ENCODE measurements at places on chromosomes 1 and 21.
A peak's percentile ranks its signal among the peaks of the same experiment; 100 is the strongest.

- DNase-seq: no peak
These were observed 8.5 kb upstream of the MTMR11 start for GRCh38 chr1:149945206-149945605.

DNA sequence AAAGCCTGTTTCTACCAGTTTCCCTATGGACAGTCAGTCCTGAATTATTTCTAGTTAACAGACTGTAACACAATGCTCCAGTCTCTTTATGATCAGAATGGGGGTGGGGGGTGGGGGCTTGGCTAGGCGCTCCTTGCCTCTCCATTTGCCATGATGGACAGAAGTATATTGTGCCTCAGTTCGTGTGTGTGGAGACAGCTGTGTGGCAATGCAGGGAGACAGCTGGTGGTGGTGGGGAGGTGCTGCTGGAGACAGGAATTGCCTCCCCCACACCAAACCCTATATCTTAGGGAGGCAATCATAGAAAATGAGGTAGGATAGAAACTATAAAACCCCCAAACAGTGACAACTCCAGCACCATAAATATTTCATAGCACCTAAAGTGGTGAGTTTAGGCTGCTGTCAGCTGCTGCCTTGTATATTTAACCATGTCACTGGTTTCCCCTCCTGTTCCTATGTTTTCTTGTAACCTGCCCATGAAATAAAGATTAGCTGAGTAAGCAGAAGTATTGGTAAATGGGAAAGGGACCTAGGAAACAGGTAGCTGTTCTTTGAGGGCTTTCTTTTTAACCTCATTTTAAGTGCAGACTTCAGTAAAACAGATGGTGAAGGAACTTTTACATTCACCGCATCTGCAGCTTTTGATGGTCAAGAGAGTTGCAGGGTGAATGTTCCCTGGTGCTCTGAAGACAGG lies 3.4 kb downstream of the PLXNA2 start:
- peak; percentile 30 for DNase-seq

DNA sequence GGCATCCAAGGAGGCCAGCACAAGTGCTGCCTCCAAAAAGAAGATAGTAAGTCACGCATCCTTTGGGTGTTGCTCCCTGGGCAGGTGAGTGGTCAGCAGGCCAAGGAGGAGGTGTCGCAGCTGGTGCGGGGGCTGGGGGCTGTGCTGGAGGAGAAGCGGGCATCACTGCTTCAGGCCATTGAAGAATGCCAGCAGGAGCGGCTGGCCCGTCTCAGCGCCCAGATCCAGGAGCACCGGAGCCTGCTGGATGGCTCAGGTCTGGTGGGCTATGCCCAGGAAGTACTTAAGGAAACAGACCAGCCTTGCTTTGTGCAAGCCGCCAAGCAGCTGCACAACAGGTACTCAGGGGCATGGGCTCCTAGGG lies 4.3 kb downstream of the TRIM46 start:
- no peak for DNase-seq

- DNase-seq: no peak
These were observed 84.6 kb downstream of the ADGRL2 start for GRCh38 chr1:81885291-81885690.

DNA sequence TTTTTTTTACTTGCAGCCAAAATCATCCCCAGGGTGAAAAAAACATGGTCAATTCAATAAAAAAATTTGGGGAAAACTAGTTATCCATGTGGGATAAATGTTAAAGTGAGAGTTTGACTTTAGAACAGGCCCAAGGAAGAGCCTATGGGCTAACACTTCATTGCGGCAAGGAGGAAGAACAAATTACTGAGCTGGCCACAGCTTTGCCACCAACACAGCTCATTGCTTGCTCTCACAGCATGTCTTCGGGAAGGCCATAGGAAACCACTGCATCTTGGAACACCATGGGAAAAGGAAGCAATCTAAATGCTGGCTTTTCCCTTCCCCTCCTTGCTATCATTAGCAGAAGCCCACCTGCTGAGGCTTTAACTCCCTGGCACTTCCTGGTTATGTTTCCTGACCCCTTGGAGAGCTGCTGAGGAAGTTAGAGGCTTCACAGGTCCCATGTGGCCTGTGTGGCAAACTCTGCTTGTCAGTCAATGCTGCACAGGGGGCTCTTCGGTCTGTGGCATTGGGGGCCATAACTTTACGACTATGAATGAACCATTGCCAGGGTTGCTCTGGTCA lies 86.0 kb downstream of the SLC25A24 start:
- no peak for DNase-seq

DNA sequence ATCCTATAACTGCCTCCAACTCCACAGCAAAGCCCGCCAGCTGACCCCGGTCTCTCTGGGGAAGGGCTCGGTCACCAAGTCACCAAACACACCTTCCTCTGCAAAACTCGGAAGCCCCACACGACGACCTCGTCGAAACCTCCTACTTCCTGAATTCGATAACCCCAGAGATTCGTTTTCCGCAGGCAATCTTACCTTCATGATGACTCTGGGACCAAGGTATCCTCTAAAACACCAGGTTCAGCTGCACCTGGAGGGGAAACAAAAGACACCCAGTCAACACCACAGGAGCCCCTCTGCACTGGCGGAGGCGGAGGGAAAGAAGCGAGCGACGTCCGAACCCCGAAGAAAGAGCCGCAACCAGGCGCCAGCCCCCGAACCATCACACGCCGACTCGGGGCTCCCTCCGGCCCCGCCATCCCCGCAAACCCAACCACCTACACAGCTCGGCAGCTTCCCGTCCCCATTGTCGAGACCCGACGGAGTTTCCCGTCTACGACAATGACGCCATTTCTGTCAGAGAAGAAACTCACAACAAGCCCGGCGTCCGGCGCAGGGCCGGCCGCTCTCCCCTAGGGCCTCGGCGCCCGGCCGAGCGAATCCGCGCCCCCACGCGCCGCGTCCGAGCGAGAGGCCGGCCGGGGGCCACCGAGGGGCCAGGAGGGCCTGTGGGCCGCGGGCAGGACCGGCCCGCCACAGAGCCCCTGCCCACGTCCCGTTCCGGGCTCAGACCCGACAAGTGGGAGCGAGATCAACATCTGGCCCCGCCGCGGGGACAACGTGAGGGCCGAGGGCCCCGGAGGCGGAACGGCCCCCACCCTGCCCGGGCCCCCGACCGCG lies 1.0 kb downstream of the ARID4B start:
- peak; percentile 72 for DNase-seq

DNA sequence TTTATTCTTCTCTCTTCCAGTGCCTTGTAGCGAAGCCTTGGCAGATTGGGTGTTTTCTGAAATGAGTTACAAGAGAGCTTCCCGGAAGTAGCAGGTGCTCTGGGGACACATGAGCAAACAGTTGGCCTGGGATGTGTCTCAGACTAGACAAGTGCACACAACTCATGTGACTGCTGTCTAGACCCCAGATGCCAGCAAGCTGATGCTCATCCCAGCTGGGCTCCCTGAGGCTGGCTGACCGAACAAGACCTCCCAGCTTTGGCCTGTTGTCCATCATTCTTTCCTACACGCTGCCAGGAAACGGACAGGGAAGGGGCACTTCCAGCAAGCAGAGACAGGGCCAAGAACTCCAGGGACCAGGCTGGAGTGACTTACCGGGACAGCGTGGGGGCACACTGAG lies 18.7 kb upstream of the CSF1 start:
- no peak for DNase-seq

DNA sequence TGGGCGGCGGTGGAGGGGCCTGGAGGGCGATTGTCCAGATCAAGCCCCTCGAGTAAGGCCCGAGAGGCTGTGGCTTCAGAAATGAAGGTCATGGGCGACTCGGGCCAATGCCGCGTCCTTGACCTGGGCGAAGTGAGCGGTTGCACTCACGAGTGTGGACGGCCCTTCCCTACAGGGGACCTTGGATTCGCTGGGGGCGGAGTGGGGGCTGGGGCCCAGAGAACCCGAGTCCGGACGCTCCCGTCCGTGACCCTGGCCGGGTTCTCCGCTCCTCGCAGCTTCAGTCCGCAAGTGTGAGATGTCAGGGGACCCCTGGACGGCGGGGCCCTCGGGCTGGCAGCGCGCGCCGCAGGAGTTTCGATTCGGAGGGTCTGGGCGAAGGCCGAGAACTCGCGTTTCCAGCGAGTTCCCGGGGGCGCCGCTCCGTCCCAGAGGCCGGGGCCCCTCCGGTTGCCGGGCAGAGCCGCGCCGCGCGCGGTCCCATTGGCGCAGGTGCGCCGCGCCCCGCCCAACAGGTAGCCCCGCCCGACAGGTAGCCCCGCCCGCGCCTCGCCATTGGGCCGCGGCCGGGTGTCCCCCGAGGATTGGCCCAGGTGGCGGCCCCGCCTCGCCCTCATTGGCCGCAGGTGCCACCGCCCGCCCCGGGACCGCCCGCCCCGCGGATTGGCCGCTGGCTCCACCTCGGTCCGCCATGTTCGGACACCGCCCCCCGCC lies at the start of gene PRKCZ:
Gene PRKCZ, plus strand, starts transcription at position 694 of the 714 bp plus-strand sequence. CDS start 220 bp downstream, outside the sequence.
- peak; percentile 78 for DNase-seq

GRCh38 chr1:45410850-45411509 lies 70.7 kb upstream of the MUTYH start:
- DNase-seq: no peak

- no peak for DNase-seq
These were observed 18.0 kb downstream of the KLHL12 start for GRCh38 chr1:202908998-202909397.

- no peak for DNase-seq
These were observed 59.0 kb downstream of the BRINP2 start for GRCh38 chr1:177229781-177230180.

GRCh38 chr21:46423546-46424038 lies 35.1 kb upstream of the DIP2A start:
- no peak for DNase-seq

DNA sequence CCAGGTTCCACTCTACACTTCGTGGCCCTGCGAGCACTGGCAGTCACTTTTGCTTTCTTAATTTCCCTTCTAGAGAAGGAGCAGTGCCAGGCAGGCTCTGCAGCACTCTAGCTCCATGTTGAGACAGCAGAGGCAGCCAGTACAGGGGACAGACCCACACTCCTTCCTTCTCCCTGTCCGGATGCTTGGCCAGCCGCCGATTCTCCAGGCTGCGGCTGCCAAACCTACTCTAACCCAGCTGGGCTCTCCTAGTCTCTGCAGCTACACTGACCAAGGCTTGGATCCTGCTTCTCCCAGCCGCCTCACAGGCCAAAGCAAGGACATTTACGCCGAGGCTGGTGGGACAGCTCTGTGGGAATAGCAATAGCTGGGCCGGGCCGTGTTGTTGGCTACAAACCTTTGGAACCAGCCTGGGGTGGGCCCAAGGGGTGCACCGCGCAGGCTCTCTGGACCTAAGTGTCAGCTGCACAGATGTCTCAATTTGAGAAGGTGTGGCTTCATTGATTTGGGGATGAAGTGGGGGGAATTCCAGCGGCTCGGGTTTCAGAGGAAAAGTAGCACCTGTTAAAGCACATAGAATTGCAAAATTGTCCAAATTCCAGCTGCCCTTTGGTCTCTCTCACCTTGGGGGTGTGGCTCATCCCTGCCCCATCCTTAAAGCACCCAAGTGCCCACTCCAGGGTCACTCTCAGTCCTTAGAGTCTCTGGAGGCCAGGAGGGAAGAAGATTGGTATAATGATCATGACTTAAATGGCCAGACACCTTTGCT lies 3.2 kb downstream of the BARHL2 start:
- DNase-seq: no peak

GRCh38 chr1:29697391-29697780 lies 461.1 kb downstream of the PTPRU start:
- no peak for DNase-seq

- no peak for DNase-seq
These were observed 5.0 kb downstream of the NOS1AP start for GRCh38 chr1:162074276-162075005.

GRCh38 chr1:234772345-234773147 lies 162.6 kb upstream of the IRF2BP2 start:
- peak; percentile 86 for DNase-seq

DNA sequence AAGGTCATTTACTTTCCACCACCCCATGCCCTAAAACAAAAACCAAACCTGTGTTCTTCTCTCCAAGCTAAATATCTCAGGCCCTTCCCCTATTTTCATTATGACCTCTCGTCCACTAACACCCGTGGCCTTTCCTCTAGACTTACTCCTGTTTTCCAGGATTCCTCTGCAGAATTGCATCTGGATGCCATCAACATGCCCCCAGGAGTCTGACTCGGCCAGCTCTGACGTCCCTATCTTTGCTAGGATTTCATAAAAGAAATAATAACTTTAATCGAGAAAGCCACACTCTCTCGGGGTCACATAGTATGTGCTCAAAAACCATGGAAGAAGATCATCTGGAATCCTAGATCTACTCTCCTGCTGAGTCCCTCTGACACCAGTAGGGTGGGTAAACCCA lies 13.5 kb downstream of the FAM89A start:
- DNase-seq: no peak

GRCh38 chr1:84803604-84804003 lies 89.4 kb downstream of the LPAR3 start:
- no peak for DNase-seq

DNA sequence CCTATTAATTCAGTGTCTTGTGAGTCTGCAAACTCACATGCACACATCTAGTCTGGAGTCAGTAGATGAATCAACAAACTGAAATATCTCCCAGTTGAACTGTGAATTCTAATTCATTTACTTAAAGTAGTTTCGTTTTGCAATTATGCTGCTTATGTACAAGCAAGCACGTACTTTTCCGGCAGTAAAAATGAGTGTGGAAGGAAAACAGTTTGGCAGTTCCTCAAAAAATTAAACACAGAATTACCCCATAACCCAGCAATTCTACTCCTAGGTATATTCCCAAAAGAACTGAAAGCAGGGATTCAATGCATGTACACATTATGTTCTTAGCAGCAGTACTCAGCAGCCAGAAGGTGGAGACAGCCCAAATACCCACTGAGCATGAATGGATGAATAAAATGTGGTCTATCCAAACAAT lies 49.3 kb downstream of the GNB1 start:
- DNase-seq: no peak

DNA sequence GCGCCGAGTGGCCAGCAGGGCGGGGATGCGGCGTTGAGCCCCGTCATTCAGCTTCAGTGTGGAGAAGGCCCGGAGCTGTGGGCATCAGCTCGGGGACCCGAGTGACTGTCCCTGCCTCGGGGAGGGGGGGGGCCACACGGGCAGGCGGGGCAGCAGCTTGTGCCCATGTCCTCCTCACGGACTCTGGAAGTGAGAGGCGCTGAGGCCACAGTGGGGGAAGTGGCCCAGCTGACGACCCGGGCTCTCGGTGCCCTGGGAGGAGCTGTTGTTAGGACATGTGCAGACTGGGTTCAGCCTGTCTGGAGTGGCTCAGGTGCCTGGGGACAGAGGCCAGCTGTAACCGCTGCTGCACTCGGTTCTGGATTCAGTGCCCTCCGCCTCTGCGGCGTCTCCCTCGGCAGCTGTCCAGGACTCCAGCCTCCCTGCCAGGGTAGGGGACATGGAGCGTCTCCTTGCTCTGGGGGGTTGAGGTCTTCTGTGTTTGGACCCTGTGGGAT lies 71.1 kb downstream of the SKI start:
- no peak for DNase-seq
